CD4-positive, CD25-positive, alpha-beta regulatory T cell (primary cell): ENCODE measurements at places on chromosomes 6 and 20.

GRCh38 chr6:168589275-168589674, 148.3 kb downstream of the SMOC2 start:
- no peak for DNase-seq

GRCh38 chr6:117463762-117464665, 18.5 kb upstream of the DCBLD1 start:
- DNase-seq, result peak; percentile 13

- no peak for DNase-seq
Measured at GRCh38 chr6:17226786-17227233, 54.4 kb upstream of the RBM24 start.

GRCh38 chr20:48635791-48636267, 192.0 kb downstream of the PREX1 start:
- DNase-seq, result peak; percentile 42

DNA sequence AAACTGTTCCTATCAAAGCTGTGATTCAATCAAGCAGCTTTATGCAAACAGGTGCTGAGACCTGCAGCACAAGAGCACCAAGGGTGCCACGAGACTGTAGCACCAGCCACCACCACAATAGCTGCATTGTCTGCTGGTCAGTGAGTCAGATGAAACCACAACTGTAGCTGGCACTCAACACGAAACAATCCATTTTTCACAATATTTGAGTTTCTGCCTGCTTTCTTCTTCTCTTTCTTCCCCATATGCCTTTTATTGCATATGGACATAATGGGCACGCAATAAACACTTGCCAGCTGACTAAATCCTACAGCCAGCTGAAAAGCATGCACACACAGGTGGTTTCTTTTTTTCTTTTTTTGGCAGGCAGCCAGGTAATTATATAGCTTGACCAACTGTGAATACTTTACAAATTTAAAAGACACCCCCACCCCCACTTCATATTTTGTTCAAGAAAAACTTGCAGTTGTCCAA, 16.6 kb downstream of the SLC2A12 start:
- DNase-seq, result no peak

- peak; percentile 12 for DNase-seq
Measured at GRCh38 chr20:46438156-46438750, 31.8 kb upstream of the ELMO2 start.

- no peak for DNase-seq
Measured at GRCh38 chr6:15166121-15166520, 79.7 kb upstream of the JARID2 start.

GRCh38 chr20:49279677-49280462, 2.0 kb upstream of the ZNFX1 start:
- DNase-seq, result peak; percentile 52

DNA sequence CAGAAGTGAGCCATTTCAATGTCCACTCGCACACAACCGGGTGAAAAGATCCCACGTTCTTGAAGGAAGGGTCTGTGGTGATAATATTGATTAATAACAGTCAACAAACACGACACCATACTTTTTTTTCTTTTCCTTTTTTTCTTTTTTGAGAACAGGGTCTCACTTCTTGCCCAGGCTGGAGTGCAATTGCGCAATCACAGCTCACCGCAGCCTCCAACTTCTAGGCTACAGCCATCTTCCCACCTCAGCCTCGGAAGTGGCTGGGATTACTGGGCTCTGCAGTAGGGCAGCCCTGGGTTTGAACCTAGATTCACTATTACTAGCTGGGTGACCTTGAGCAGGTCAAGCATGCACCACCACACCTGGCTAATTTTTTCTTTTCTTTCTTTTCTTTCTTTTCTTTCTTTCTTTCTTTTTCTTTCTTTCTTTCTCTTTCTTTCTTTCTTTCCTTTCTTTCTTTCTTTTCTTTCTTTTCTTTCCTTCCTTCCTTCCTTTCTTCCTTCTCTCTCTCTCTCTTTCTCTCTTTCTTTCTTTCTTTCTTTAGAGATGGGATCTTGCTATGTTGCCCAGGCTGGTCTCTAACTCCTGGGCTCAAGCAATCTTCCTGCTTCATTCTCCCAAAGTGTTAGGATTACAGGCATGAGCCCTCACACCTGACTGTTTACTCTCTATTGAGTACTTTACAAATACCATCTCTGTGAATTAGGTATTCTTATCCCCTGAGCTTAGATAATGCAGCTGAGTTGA, 123.9 kb downstream of the SNX5 start:
- DNase-seq, result no peak

- no peak for DNase-seq
Measured at GRCh38 chr20:37439223-37439933, 81.7 kb upstream of the NNAT start.

GRCh38 chr6:108163644-108164542, 1.9 kb upstream of the NR2E1 start:
- DNase-seq, result no peak

GRCh38 chr6:122129313-122130025, 270.0 kb upstream of the HSF2 start:
- no peak for DNase-seq

- DNase-seq, result no peak
Measured at GRCh38 chr20:41889844-41890224, 271.7 kb upstream of the CHD6 start.

- DNase-seq, result peak; percentile 62
Measured at GRCh38 chr6:112180095-112180820, 74.1 kb downstream of the LAMA4 start.

GRCh38 chr6:104789770-104790190, 69.9 kb downstream of the HACE1 start:
- peak; percentile 78 for DNase-seq

GRCh38 chr6:80647156-80647555, 540.7 kb downstream of the BCKDHB start:
- DNase-seq, result no peak

- DNase-seq, result no peak
Measured at GRCh38 chr20:61815176-61815575, 250.5 kb downstream of the TAF4 start.

DNA sequence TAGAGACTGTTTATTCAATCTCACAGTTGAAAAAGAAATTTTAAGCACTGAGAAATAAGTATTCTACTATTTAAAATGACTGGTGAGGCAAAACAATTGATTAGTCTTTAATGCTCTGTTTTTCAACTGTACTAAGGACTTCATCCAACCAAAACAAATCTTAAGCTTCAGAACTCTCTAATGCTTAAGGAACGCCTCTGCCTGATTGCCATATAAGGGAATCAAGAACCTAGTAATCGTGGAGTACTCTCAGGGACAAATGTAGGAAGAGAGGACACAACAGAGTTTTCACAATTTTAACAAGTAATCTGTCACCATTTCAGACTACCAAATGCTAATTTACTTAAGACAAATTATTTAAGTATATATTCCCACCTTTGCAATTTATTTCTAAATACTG, 16.1 kb downstream of the FBXO30 start:
- no peak for DNase-seq

- DNase-seq, result no peak
Measured at GRCh38 chr20:63114693-63115311, 101.1 kb downstream of the YTHDF1 start.

DNA sequence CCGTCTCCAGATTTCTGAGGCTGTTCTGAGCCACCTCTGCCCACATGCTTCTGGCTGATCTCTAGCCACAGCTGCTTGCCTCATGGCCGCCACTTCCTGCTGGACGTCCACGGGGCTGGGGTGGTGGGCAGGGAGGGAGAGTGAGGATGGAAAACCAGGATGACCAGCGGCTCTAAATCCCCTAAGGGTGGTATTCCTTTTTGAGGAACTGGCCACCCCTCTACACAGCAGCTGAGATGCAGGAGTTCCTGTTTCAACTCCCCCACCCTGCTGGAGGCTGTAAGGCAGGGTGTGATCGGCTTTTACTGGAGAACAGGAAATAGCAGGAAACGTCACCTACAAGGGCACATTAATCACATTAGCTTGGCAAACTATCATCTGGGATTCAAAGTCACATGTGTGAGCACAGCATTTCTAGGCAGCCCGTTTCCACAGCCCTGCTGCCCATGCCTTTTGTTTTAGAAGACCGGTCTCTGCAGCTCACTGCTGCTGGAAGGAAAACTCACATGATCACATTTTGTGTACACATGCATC, 181.6 kb upstream of the ECI2 start:
- no peak for DNase-seq

GRCh38 chr6:19830171-19830570, 7.0 kb upstream of the ID4 start:
- no peak for DNase-seq

GRCh38 chr20:9323622-9324021, 190.8 kb upstream of the LAMP5 start:
- no peak for DNase-seq

GRCh38 chr20:33812908-33813462, 1.8 kb downstream of the CHMP4B start:
- peak; percentile 30 for DNase-seq

DNA sequence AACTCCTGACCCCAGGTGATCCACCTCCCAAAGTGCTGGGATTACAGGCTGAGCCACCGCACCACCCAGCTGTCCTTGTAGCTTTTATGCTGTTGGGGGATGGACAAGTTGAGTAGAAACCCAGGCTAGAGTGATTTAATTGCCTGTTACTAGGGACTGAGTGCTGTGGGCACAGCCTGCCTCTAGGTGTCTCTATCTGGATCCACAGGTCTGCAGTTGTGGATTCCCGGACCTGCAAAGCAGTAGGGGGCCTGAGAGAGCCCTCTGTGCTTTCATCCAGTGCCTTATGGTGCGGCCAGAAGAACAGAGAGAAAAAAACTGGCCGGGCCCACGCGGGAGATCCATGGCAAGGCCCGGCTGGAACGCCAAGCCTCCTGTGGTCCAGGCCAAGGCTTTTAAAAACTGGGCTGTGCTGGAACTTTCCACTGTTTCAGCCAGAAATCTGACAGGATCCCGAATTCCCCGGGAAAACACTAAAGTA, 5.2 kb downstream of the SIRPA start:
- DNase-seq, result no peak

- DNase-seq, result no peak
Measured at GRCh38 chr6:3911614-3912336, 62.6 kb downstream of the FAM50B start.

DNA sequence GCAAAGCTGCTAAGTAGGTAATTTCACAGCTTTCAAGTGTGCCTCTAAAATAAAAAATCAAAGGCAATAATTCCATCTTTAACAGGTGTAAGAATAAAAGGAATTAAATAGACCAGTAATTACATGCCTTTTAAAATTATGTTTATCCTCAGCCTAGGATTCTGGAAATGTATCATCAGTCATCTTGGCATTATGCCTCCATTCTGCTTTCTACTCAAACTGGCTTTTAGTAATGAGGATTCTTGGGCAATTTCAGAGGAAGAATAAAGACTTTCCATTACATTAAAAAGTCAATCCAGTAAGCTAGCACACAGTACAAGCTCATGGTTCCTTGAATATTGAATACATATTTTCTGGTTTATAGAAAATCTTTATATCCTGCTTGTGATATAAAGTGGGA, 44.7 kb downstream of the GSTA2 start:
- DNase-seq, result no peak

GRCh38 chr6:53432318-53433161, 83.8 kb upstream of the ELOVL5 start:
- DNase-seq, result no peak

- DNase-seq, result no peak
Measured at GRCh38 chr6:5442319-5442718, 181.0 kb downstream of the FARS2 start.

DNA sequence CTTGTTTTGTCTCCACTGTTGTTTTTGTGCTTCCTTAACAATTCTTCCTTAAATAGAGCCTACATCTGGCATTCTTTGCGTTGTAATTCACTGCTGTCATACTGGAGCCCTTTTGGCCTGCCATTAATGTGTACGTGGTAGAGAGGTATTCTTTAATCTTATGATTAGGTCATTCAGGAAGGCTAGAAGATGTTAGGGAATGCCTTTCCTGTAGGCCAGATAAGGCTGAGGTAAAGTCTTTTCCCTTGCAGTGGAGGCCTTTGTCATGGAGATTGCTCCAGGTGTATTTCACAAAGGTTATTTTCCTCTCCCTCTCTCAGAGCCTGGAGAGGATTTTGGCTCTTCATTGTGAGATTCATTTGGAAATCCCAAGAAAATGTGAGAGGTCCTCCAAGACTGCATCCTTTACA, 146.9 kb downstream of the FUT9 start:
- no peak for DNase-seq

GRCh38 chr6:40054602-40055001, 120.3 kb upstream of the MOCS1 start:
- no peak for DNase-seq

DNA sequence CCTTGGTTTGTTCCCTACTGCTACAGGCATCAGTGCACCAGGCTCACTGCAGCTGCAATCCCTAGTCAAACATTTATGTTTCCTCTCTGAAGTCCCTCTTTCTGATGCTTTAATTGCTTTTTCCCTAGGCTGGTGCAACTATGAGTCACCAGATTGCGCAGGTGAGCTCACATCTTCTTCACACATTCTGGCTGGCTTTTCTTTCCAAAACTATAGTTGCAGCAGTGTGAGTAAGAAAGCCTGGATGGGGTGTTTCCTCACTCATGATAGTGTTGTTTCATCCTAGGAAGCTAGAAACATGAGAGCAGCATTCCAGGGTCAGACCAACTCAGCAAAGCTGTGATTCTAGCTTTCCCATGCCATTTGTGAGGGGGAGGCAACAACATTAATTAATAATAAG, 296.4 kb downstream of the PAX1 start:
- DNase-seq, result no peak

- DNase-seq, result no peak
Measured at GRCh38 chr20:61443443-61444126, 191.5 kb downstream of the CDH4 start.

DNA sequence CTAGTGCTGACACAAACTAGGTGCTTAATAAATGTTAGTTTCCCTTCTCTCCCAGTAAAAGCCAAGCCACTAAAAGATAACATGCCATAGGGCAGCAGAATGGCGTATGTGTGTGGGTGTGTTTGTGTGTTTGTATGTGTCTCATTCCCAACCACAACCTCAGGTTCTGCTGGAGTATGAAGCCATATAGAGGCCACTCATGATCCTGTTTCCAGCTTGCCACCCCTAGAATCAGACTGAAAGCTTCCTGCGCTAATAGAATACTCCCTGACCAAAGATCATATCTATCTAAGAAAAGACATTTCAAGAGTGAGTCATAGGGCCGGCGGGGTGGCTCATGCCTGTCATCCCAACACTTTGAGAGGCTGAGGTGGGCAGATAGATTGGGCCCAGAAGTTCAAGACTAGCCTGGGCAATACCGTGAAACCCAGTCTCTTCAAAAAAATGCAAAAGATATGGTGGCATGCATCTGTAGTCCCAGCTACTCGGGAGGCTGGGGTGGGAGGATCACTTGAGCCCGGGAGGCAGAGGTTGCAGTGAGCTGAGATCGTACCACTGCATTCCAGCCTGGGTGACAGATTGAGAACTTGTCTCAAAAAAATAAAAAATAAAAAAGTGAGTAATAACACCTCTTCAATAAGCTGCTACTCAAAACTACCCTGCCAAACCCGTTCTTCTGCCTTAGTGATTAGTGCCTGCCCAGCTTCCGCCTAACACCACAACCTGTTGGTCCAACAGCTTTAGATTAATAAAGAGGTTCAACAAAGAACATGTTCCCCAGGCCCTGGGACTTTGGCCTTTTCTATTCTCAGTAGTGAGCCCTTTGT, 11.8 kb upstream of the SNRPC start:
- DNase-seq, result no peak

- peak; percentile 86 for DNase-seq
Measured at GRCh38 chr6:73732845-73733675, 37.1 kb downstream of the CD109 start.

- no peak for DNase-seq
Measured at GRCh38 chr20:62448788-62449187, 21.4 kb upstream of the RBBP8NL start.
